ENCODE measurements at places on chromosomes 2 and 18. TPM values are rescaled to one million over a fixed set of nuclear protein-coding genes. Genes with fewer than 3 reads are reported as not detected.

GPC1 gene
- 115 TPM for total RNA-seq

RFTN2 gene
- total RNA-seq = 2.4 TPM

C1QL2 gene
- total RNA-seq = not detected

GPR17 gene
- 0.17 TPM for total RNA-seq

PLGLB1 gene
- total RNA-seq = 1.1 TPM
